ENCODE measurements at places on chromosomes 7 and 10. TPM values are rescaled to one million over a fixed set of nuclear protein-coding genes. Genes with fewer than 3 reads are reported as not detected.

GRCh38 chr10:101886521-101887312, 43.1 kb upstream of the KCNIP2 start:
- DNase-seq = no peak

- DNase-seq = peak; percentile 60
Measured at GRCh38 chr10:37952926-37953325, 23.5 kb downstream of the ZNF25 start.

GRCh38 chr10:47254611-47255010, 45.4 kb upstream of the GDF10 start:
- no peak for DNase-seq

GRCh38 chr7:114466917-114467316, 52.3 kb downstream of the FOXP2 start:
- no peak for DNase-seq

The CYP3A5 gene
- total RNA-seq = 13.1 TPM

The SYNPO2L gene
- total RNA-seq = not detected

The IGF2BP3 gene
- total RNA-seq = 50.8 TPM

The CAV1 gene
- 552 TPM for total RNA-seq

The CPVL gene
- 18.2 TPM for total RNA-seq

The CADPS2 gene
- 8.7 TPM for total RNA-seq

All from renal cortical epithelial cell (primary cell).